ENCODE measurements at places on chromosomes 6 and 20.

DNA sequence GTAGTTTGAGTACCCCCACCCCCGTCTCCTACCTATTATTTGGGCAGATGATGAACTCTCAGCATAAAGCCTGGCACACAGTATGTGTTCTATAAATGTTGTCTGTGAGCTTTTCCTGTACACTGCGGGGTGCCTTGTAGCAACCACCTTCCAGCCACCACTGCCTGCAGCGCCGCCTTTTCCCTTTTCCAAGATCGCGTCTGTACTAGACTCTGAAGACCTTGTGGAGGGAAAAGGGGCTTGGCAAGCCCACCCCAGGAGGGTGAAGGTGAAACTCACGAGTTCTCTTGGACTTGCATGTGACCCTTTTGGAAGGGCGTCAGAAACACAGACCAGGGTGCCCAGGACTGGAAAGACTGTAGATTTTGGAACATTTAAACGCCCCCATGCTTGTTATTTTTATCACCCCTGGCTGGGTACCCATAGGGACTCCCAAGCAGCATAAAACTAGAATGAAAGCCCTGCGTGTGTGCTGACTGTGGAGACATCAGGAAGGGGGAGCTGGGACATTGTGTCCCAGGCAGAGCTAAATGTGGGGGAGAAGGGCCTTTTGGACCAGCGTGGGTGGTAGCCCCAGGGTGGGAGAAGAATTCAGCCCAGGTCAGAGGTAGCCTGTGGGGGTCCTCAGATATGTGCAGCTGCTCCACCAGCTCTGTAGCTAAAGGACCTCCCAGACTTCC, 8.3 kb downstream of the BAK1 start:
- no peak for DNase-seq

DNA sequence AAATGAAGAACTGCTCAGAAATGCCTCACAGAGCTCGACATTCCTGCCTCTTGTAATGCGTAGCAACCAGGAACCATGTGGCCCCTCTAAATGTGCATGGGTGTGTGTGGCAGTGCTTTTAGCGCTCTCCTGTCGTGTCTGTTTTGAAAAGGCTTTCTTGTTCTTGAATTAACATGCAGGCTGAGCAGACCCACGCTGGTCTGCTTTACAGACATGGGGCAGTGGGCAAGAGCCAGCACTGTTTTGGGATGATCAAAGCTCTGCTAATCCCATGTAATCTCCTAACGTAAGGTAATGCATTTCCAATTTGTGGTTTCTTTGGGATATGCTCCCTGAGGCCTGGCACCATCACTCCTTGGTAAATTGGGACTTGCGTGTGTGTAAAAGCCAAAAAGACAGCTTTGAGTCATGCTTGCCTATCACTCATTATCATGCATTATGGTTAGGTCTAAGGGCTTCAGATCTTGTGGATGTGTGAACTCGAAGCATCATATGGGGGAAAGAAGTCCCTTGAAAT, 11.8 kb downstream of the RIPOR2 start:
- no peak for DNase-seq

GRCh38 chr6:11656491-11656890, 118.9 kb downstream of the TMEM170B start:
- no peak for DNase-seq

- DNase-seq = no peak
Observed at GRCh38 chr20:17494201-17494600, 37.0 kb downstream of the BFSP1 start.

GRCh38 chr6:139378882-139379341, 4.5 kb upstream of the CITED2 start:
- DNase-seq = no peak

GRCh38 chr6:56058636-56059035, 183.2 kb upstream of the BMP5 start:
- no peak for DNase-seq

DNA sequence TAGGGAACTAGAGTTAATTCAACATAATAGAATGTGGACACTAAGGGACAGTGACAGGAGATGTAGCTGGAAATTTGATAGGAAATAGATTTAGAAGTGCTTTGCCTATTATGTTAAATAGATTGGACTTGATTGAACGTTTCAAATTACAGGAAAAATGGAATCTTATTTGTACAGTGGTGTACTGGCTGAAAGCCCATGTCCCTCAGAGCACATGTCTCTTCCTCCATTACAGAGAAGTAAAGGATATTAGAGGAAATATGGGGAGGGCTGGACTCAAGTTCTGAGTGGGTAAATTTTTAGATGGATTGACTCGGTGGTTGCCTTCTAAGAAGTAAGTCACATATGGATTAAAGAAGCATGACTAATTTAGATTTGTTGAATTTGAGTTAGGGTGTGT, 11.4 kb downstream of the PKIB start:
- no peak for DNase-seq

DNA sequence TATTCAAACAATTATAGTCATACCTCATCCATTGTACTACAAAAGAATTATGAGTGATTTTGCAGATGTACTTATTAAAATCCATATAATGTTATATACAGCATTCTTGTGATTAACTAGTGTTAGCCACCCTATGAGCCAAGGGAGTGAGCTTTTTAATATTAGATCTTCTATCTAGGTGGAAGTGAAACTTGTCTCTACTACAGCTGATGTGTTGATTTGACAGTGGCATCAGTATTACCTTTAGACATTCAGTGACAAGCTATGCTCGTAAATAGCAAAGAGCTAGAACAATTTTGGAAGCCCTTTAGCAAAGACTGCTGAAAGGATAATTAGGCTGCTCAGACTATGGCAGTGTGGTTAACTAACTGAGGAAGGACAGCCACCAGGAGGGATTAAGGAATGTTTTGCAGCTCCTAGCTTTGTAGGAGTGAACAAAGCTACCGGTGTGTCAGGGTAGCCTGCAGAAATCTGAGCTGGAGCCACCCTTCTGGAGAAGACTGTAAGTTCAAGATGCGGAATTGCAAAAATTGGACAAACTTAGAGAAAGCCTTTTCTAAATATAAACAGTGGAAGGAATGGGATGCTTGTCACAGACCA, 73.7 kb downstream of the AFG1L start:
- no peak for DNase-seq

- no peak for DNase-seq
Observed at GRCh38 chr6:131368198-131368911, 204.7 kb upstream of the ARG1 start.

GRCh38 chr20:57928181-57928967, 218.6 kb upstream of the PMEPA1 start:
- DNase-seq = no peak

DNA sequence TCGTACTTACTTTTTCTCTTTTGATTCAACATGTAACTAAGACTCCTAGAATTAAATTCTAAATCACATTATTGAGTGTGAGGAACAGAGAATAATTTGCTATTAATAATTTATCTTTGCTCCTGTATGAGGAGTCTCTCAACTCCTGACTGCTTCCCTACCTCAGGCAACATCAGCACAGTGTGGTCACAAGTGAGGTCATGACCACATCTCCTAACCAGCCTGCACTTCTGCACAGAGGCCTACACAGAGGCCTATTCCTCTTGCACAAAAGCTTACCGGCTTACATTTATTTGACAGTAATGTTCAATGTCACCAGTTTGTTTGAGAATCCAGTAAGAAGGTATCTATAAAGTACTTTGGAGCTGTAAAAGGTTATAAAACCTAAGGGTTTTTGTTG, 637.4 kb upstream of the MARCKS start:
- no peak for DNase-seq

GRCh38 chr6:47141171-47141570, 99.0 kb upstream of the ADGRF1 start:
- DNase-seq = no peak

DNA sequence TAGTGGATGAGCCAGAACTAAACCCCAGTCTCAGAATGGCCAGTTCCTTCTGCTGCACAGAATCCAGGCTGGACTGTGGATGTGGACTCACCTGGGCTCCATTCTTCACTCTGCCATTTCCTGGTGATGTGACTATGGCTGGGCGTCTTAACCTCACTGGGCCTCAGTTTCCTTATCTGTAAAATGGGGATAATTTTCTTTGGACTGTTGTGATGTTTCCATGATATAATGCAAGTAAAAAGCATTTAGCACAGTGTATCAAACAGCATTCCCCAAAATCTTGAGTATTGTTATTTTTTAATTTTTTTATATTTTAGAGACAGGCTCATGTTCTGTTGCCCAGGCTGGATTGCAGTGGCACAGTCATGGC, 5.9 kb upstream of the IP6K3 start:
- DNase-seq = no peak

DNA sequence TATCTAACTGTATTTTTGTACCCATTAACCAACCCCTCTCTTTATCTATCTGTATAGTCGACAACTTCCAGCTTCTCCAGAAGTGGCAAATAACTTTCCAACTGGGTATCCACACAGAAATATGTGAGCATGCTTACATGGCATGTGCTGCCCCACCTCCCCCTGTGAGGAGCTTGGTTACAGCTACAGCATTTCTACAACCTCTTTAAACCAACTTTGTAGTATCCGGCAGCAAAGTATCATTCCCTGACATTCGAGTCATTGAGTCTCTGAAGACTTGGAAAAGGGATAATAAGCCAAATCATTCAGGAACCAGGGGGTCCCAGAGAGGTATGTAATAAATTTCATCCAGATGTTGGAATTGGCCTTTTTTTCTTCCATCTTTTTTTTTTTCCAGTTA, 48.2 kb upstream of the ASIP start:
- DNase-seq = no peak

DNA sequence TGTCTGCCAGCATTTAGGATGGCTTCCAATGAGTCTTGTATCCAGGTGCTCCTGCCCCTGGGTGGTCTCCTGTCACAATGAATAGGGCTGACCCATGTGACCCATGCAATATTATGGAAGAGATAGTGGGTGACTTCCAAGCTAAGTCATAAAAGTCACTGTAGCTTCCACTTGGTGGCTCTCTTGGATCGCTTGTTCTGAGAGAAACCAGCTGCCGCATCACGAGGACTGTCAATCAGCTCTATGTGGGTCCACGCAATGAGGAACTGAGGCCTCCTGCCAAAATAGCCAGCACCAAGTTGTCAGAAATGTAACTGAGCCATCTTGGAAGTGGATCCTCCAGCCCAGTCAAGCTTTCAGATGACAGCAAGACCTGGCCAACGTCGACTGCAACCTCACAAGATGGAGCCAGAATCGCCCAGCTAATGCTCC, 14.9 kb upstream of the MATN4 start:
- no peak for DNase-seq

DNA sequence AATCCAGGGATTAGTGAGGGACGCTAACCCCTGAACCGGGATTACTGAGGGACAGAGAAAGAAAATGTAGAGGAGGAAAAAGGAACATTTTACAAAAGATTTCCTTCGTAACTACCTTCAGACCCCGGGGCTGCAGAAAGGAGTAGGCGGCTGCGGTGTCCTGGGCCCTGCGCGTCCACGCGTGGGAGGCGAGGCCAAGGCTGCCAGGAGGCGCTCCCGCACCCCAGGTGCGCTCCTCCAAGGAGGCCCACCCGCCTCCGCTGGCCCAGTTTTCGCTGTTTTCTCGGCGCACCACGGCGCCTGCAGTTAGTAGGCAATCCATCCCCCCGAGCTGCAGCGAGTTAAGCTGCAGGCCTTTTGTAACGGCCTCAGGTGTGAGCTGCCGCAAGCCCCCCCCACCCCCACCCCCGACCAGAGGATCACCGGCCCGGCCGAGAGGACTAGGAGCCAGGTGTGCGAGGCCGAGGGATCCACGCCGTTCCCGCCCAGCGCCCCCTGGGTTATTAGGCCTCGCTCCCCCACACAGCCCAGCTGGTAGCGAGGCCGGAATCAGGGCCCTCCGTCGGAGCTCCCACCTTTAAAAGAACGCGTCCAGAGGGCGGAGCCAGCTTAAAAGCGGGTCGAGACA, 380.3 kb upstream of the ARID1B start:
- no peak for DNase-seq

DNA sequence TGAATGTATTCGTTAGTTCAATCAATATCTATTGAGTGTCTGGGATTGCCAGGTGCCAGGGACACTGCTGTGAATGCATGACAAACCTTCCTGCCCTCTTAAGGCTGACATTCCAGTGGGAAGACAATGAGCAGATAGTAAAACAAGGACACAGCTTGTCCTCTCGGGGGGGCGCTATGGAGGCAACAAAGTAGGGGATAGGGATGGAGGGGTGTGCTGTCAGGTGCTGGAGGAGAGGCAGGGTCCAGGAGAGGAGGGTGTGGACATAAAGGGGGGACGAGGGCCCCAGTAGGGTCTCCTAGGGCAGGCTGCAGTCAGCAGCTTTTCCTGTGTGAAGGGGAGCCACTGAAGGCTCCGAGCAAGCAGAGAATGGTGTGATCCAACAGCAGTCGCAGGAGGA, 198.2 kb upstream of the PDE10A start:
- no peak for DNase-seq

DNA sequence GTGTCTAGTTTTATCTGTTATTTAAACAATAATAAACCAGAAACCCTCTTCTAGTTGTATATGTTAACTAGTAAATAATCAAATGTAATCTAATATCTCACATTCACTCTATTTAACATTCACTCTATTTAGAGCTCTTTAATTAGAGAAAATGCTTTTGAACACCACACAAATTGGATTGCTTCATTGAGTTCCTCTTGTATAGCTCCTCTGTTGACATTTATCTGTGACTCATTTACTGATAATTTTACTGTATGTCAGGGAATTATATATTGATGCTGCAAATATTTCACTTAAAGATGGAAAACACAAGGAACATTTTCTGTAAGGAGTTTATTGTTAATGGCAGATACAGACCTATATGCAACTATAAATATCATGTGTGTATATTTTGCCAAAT, 594.6 kb downstream of the COL12A1 start:
- DNase-seq = no peak

DNA sequence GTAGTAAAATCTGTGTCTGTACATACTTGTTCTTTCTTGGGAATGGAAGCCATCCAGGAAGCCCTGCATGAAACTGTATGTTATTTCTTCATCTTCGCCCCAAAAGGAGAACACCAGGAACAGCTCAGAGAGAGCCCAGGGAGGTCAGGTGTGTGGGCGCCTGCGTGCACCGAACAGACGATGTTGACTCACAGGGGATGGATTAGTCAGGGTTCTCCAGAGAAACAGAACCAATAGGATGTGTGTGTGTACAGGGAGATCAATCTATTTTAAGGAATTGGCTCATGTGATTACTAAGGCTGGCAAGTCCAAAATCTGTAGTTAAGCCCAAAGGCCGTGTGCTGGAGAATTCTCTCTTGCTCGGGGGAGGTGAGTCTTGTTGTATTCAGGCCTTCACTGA, 45.7 kb downstream of the RNASET2 start:
- DNase-seq = no peak

DNA sequence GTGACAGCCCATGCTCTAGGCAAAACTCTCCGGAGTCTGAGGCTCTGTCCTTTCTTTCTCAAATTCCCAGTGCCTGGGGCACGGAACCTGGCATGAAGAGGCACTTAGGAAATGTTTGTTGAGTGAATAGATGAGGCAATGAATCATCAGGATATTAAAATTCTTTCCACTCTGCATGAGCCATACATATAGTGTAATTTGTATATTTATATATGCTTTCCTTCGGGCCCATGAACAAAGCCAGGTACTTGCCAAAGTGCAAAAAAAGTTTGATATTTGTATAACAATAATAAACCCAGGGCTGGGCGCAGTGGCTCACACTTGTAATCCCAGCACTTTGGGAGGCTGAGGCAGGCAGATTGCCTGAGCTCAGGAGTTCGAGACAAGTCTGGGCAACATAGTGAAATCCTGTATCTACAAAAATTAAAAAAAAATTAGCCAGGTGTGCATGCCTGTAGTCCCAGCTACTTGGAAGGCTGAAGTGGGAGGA, 212.3 kb upstream of the ZNF217 start:
- DNase-seq = no peak
